ENCODE measurements at places on chromosomes 2 and 18. TPM values are rescaled to one million over a fixed set of nuclear protein-coding genes. Genes with fewer than 3 reads are reported as not detected.

DNA sequence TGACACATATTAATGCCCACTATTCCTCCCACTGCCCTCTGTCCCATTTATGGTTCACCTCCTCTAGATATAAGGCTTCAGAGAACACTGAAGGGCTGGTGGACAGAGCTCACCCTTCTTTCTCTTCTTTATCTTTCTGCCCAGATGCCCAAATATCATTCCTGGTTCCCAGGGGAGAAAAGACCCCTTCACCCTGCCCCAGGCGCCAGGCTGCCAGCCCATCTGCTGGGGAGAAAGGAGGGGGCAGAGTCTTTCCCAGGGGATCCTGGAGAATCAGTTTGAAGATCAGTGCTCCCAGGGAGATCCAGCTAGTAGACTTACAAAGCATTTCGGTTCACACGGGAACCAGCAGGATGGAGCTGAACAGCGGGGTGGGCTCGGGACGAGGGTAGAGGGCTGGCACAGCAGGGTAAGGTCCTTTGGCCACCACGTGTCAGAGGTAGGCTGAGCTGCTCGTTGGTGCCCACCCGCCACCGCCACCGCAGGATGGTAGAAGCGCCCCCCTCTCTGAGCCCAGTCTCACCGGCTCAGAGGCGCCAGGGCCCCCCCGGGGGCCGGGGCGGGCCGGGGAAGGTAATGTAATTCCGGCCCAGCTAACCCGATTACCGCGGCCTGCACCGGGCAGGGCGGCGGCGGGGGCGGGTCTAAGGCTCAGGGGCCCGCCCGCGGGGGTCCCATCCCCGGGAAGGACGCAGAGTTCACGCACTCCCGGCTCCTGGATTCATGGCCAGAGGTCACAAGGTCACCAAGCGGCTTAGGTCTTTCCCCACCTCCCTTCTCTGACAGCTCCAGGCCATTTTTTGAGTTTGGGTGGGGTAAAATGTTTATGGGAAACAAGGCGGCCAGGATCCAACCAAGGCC, 1.3 kb upstream of the TLX2 start:
- peak overlapping the region; percentile 65 for H3K4me3 ChIP-seq
- peaks cover 9% of the 10 kb centered on the region for H3K36me3 ChIP-seq
- DNase-seq: no peak
- peaks cover 23% of the 10 kb centered on the region for H3K4me1 ChIP-seq
- peaks cover 99% of the 10 kb centered on the region for H3K27me3 ChIP-seq
- no peak overlapping the region for H3K27ac ChIP-seq

GRCh38 chr2:109168086-109168485, 39.1 kb downstream of the SH3RF3 start:
- H3K4me1 ChIP-seq: peaks cover 24% of the 10 kb centered on the region
- no peak overlapping the region for H3K27ac ChIP-seq
- no peak for DNase-seq
- H3K4me3 ChIP-seq: no peak overlapping the region

- H3K4me1 ChIP-seq: peaks cover 11% of the 10 kb centered on the region
- H3K27ac ChIP-seq: no peak overlapping the region
- no peaks in the 10 kb centered on the region for H3K27me3 ChIP-seq
- DNase-seq: peak; percentile 68
Measured at GRCh38 chr2:17171446-17172049, 346.7 kb downstream of the RAD51AP2 start.

DNA sequence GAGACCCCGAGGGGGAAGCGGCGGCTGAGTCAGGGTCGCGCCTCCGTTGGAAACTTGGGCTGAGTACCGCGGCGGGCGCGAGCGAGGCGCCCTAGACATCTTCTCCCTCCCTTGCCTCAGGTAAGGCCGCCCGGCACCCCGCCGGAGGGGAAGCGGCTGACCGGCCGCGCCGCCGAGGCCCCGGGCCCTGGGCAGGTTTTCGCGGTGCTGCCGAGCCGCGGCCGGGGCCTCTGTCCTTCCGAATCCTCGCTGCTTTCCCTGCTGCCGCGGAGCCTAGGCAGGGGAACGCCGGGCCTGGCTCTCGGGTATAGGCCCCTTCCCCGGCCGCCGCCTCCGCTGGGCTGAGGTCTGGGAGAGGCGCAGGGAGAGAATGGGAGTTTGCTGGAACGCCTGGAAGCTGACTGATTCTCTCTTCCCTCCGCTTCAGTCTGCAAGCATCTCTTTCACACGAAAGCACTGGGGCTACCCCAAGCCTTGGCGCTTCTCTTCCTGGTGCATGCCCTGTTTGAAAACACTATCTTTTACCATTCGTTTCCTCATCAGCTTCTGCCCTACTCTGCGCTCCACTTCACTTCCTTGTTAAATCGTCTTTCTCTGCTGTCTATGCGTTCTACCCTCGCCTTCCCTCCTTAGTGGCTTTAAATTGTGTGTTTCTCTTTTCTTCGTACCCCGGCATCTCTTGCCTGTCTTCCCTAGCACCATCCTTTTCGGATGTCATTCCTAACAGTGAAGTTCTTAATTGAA, 652 bp downstream of the PPM1B start:
- H3K27ac ChIP-seq: peak overlapping the region; percentile 88
- H3K4me3 ChIP-seq: peak overlapping the region; percentile 92
- peaks cover 36% of the 10 kb centered on the region for H3K4me1 ChIP-seq
- H3K27me3 ChIP-seq: no peaks in the 10 kb centered on the region
- peaks cover 20% of the 10 kb centered on the region for H3K36me3 ChIP-seq

Gene GPAT2
- 0.55 TPM for total RNA-seq

DNA sequence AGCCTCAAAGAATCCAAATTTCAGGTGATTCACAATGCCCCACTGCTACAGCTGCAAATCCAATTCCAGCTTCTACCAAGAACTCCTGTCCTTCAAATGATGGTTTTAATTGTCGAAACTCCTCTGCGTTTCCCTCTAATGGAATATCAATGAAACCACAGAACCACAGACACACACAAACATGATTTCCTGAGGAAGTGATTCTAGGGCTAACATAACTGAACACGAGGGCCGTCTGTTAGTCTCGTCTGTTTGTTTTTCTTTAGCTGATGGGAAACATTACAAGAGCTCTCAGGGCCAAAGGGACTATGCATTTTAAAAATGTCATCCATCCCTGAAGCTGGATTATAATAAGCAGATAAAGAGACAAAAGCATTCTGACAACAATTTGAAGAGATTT, 59.4 kb downstream of the RNF152 start:
- no peaks in the 10 kb centered on the region for H3K4me1 ChIP-seq
- no peak overlapping the region for H3K4me3 ChIP-seq
- H3K27me3 ChIP-seq: no peaks in the 10 kb centered on the region
- H3K36me3 ChIP-seq: no peaks in the 10 kb centered on the region
- DNase-seq: no peak
- no peak overlapping the region for H3K27ac ChIP-seq

DNA sequence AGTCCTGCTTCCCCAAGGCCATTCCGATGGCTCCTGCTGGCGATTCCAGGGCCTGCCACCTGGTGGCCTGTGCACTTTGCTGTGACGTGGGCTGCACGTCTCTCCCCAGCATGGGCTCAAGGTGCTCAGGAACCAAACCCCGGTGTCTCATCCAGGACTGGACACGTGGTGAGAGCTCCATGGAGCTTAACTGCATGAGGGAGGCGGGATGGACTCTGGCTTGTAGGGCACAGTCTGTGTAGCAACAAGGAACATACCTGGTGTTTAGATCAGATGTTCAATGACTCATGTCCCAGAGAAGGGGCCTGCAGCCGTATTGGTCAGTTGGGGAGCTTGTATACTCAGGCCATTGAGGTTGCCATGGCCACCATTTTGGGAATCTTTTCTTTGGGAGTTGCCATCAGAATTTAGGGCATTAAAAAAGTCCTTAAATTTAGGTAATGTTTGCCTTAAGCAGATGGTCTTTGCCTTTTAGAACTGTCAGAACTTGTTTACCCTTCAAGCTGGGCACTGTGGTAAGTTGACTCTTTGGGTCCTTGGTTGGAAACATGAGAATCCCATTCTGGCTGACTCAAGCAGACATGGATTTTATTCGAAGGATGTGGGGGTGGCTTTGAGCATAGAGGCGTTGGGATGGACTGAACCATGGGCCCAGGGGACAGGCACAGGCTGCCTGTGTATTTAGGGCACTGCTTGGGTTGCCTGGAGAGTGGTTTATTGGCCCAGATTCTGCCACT, 21.0 kb downstream of the AGAP1 start:
- H3K36me3 ChIP-seq: peaks cover 24% of the 10 kb centered on the region
- H3K27me3 ChIP-seq: no peaks in the 10 kb centered on the region
- H3K4me3 ChIP-seq: no peak overlapping the region
- no peak for DNase-seq
- 0 out of 2 replicates have a peak overlapping the region, but pooled peaks have one; percentile 67 for H3K27ac ChIP-seq
- peaks cover 45% of the 10 kb centered on the region for H3K4me1 ChIP-seq

DNA sequence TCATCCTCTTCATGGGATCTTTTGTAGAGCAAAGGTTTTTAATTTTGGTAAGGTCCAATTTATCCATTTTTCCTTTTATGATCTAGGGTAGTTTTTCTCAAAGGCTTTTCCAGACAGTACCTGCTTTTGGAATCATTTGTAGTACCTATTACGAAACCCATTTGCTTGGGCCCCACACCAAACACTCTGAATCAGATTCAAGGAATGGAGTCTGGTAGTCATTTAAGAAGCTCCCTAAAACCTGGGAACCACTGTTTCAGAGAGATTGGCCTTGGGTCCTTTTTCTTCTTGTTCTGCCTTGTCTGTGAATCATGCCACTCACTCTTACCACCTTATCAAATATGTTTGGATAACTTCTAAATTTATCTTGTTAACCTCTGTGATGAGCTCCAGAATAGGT, 40.3 kb downstream of the OSBPL6 start:
- peaks cover 6% of the 10 kb centered on the region for H3K4me1 ChIP-seq
- no peak overlapping the region for H3K27ac ChIP-seq
- H3K27me3 ChIP-seq: no peaks in the 10 kb centered on the region
- no peaks in the 10 kb centered on the region for H3K36me3 ChIP-seq
- DNase-seq: no peak

DNA sequence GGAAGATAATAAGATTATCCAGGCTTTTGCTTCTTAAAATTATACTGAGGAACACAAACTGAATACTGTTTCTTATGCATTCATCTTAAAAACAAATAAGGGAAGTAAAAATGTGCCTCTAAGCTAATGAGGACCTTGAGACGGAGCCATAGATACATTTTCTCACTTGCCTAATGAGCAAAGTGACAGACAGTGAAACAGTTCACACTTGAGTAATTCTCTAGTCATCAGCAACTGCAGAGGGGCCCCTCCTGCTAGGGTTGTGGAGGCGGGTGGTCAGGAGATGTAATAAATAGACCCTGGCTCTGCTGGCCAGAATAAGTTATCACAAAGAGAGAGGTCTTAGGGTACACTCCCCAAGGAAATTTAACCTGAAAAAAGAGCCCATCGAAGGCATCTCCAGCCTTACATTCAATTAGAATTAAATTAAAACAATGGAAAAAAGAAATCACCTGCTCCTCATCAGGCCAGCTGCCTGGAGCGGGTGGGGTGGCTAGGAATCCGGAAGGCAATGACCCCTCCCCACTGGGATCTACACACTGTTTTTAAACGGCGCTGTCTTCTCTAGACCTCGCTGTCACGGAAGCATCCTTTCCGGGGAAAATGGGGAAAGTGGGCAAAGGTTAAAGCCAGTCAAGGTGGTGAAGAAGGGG, 32.6 kb upstream of the INSIG2 start:
- H3K4me3 ChIP-seq: no peak overlapping the region
- no peaks in the 10 kb centered on the region for H3K27me3 ChIP-seq
- no peak for DNase-seq
- H3K27ac ChIP-seq: no peak overlapping the region

GRCh38 chr2:64296695-64297346, 152.6 kb upstream of the PELI1 start:
- no peak overlapping the region for H3K27ac ChIP-seq
- H3K4me1 ChIP-seq: peaks cover 9% of the 10 kb centered on the region
- peaks cover 10% of the 10 kb centered on the region for H3K27me3 ChIP-seq
- H3K4me3 ChIP-seq: no peak overlapping the region

- H3K4me3 ChIP-seq: no peak overlapping the region
- peaks cover 6% of the 10 kb centered on the region for H3K4me1 ChIP-seq
- no peak for DNase-seq
Measured at GRCh38 chr2:65482971-65483370, 50.6 kb upstream of the SPRED2 start.

DNA sequence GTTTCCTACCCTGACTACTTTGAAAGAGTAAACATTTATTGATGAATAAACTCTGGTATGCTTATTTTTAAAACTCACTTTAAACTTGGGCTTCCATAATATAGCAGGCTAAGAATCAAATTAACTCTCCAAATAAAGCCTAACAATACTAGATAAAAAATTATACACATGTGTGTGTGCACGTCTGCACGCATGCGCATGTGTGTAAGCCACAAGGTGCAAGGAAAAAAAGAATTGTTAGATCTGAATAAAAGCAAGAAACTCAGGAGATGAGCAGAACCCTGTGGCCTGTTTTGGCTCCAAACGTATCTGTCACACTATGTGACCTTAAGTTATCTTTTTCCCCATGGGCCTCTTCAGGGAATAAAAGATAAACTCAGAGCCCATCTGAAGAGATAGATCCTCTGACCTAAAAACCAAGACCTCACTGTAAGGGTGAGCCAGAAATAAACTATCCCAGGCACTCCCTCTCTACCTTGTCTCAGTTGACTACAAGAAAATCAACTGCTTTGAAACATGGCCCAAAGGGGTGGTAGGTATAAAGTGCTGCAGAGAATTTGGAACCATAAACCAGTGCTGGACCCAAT, 6.3 kb downstream of the HDHD2 start:
- H3K4me1 ChIP-seq: peaks cover 7% of the 10 kb centered on the region
- no peak overlapping the region for H3K27ac ChIP-seq
- H3K27me3 ChIP-seq: no peaks in the 10 kb centered on the region
- no peak overlapping the region for H3K4me3 ChIP-seq

Gene GAREM1
- 7.4 TPM for total RNA-seq

- DNase-seq: no peak
- H3K4me3 ChIP-seq: no peak overlapping the region
- no peaks in the 10 kb centered on the region for H3K4me1 ChIP-seq
- H3K36me3 ChIP-seq: no peaks in the 10 kb centered on the region
- no peaks in the 10 kb centered on the region for H3K27me3 ChIP-seq
- H3K27ac ChIP-seq: no peak overlapping the region
Measured at GRCh38 chr2:103010751-103011150, 248.9 kb downstream of the TMEM182 start.

DNA sequence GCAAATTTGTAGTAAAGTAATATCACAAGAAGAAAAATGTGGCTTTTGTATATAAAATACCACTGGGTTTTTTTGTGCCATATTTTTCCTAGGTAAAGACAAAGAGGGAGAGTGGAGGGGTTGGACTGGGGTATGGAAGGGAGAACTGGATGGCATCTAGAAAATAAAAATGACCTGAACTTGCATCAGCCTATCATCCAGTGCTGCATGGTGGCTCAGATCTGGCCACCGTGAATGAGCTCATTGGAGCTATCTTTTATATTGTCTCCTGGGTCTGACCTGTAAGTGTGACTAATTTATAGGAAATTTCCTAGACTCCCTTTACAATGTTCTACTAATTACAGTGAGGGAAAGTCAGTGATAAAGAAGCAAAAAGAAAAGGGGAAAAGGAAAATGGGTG, 369.0 kb downstream of the TMEM182 start:
- H3K36me3 ChIP-seq: no peaks in the 10 kb centered on the region
- H3K4me3 ChIP-seq: no peak overlapping the region

- H3K4me3 ChIP-seq: no peak overlapping the region
- no peak overlapping the region for H3K27ac ChIP-seq
- H3K4me1 ChIP-seq: peaks cover 11% of the 10 kb centered on the region
- H3K27me3 ChIP-seq: no peaks in the 10 kb centered on the region
- DNase-seq: no peak
Measured at GRCh38 chr2:109197491-109198418, 68.8 kb downstream of the SH3RF3 start.

Gene CROCC2
- not detected for total RNA-seq

- no peak overlapping the region for H3K27ac ChIP-seq
- H3K4me1 ChIP-seq: peaks cover 13% of the 10 kb centered on the region
- DNase-seq: no peak
- H3K27me3 ChIP-seq: no peaks in the 10 kb centered on the region
Measured at GRCh38 chr2:151793123-151793522, 35.1 kb downstream of the ARL5A start.
